ENCODE measurements at places on chromosomes 16 and 17.

GRCh38 chr16:8355675-8356074 is 234.6 kb downstream of the TMEM114 start:
- DNase-seq = no peak

DNA sequence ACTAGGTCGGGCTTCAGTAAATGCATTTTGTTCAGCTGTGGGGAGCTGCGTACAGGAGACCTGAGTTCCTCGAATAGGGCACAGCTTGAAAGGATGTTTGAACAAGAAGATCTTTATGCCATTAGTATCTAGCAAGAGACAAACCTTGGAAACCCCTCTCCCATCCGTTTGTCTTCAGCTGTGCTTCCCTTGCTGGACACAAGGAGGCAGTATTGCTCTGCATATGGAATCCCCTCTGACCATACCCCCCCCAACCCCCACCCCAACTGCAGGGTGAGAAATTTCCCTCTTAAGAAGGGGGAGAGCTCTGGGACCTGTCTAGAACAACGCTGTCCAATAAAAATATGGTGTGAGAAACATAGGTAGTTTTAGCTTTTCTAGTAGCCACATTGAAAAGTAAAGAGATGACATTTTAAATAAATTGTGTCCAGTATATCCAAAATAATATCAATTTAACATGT is 1.6 kb downstream of the MRM1 start:
- DNase-seq = peak; percentile 58

GRCh38 chr16:55035029-55035428 is 104.4 kb downstream of the IRX5 start:
- no peak for DNase-seq

DNA sequence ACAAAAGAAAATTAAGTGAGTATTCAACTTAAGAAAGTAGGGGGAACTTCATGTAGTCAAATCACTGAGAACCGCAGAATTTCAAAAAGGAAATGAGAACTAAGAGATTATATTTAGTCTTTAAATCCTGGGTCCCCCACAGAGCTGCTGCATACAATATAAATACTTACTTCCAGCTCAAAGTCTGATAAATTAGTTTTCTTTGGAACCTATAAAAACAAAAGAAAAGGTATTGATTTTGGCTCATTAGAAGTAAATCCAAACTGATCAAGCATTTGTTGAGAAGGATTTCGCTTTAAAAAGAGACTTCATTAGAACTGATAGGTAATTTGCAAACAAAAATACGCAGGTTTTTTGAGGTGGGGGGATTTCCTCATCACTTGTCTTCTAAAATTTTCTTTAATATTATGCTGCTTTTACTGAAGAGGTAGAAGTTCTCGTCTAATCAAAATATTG is 21.9 kb downstream of the PARN start:
- DNase-seq = no peak

DNA sequence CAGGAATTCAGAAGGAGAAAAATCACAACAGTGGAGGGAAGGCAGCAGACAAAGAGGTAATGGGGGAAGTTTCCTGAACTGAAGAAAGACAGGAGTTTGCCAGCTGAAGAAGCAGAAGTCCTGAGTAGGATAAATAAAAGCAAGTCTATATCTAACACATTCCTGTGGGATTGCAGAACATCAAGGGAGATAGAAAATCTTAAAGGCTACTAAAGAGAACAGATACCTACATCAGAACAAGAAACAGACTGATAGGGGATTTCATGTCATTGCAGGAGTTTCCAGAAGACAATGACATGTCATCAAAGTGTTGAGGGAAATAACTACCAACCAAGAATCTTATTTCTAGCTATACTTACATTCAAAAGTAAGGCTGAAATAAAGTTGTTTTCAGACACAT is 21.3 kb upstream of the CRYBA1 start:
- DNase-seq = no peak

- DNase-seq = no peak
These were observed 67.2 kb upstream of the AXIN2 start for GRCh38 chr17:65628644-65629036.

DNA sequence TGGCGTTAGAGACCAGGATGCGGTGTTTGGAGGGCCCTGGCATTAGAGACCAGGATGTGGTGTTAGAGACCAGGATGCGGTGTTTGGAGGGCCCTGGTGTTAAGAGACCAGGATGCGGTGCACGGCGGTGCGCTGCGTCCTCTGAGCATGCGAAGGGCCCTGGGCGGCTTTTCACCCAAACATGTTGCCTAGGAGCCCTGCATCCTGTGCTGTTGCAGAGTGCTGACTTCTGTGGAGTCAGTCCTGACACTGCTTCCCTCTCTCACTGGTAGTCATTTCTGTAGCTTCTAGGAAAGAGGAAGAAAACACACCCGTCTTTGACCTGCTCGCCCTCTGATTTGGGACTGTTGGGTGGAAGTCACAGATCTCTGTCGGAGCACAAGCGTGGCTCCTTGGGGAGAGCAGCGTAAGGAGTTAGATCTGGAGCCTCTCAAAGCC is 141.2 kb downstream of the LAT start:
- DNase-seq = no peak

GRCh38 chr16:50251375-50252081 is 14.8 kb upstream of the ADCY7 start:
- DNase-seq = peak; percentile 87

GRCh38 chr17:58088624-58089023 is 5.4 kb downstream of the DYNLL2 start:
- no peak for DNase-seq
